Activated CD4-positive, alpha-beta T cell treated with anti-CD3 and anti-CD28 coated beads, Interleukin-2, Interleukin-6, amounts not matched to agents 100 ng/mL and 50 ng/mL, durations not matched to agents 16 hours and 8 hours (primary cell): ENCODE measurements at places on chromosomes 1 and 21.

- DNase-seq, result no peak
Observed at GRCh38 chr21:45294509-45295291, 7.0 kb upstream of the POFUT2 start.

- DNase-seq, result no peak
Observed at GRCh38 chr1:44236490-44237272, 23.4 kb downstream of the DMAP1 start.

- peak; percentile 75 for DNase-seq
Observed at GRCh38 chr1:18950401-18951026, 6.0 kb downstream of the IFFO2 start.

DNA sequence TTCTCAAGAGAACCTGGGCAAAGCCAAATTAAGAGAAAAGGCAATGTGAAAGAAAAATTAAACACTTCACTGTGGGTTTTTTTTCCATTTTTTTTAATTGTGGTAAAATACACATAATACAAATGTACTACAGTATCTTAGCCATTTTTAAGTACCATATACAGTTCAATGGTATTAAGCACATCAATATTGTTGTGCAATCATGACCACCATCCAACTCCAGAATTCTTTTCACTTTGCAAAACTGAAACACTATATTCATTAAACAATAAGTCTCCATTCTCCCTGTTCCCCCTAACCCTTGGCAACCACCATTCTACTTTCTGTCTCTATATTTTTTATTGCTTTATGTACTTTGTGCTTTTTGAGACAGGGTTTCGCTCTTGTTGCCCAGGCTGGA is 17.8 kb upstream of the OTUD7B start:
- no peak for DNase-seq

- DNase-seq, result no peak
Observed at GRCh38 chr1:20711285-20712214, 6.3 kb downstream of the KIF17 start.

DNA sequence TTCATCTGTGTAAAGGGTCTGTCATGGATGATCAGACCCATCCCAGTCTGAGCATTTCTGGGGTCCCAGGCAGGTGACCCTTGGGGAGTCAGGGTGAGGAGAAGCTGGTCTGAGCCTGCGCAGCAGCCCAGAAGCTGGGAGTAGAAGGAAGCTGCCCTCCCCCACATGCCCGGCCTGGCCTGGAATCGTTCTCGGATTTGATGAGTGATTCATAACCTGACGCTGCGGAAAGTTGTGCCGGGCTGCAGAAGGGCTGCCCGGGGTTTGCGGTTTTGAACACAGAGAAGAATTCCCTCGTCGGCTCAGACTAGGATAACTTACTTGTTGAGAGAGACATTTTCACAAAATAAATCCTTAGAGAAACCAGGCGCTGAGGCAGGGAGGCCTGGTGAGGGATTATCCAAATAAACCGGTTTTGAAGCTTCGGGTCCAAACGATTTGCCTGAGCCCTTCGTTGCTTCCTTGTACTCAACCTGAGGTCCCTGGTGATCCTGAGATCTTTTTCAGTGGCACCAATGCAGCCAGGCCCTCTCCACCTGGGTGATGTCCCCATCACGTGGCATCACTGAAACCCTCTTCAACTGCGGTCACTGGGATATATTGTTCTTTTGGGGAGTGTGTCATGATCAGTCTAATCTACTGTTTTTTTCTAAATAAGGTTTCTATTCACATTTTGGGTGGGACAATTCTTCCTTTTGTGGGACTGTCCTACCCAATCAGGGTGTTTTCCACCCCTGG is 29.2 kb downstream of the EPHB2 start:
- DNase-seq, result no peak

DNA sequence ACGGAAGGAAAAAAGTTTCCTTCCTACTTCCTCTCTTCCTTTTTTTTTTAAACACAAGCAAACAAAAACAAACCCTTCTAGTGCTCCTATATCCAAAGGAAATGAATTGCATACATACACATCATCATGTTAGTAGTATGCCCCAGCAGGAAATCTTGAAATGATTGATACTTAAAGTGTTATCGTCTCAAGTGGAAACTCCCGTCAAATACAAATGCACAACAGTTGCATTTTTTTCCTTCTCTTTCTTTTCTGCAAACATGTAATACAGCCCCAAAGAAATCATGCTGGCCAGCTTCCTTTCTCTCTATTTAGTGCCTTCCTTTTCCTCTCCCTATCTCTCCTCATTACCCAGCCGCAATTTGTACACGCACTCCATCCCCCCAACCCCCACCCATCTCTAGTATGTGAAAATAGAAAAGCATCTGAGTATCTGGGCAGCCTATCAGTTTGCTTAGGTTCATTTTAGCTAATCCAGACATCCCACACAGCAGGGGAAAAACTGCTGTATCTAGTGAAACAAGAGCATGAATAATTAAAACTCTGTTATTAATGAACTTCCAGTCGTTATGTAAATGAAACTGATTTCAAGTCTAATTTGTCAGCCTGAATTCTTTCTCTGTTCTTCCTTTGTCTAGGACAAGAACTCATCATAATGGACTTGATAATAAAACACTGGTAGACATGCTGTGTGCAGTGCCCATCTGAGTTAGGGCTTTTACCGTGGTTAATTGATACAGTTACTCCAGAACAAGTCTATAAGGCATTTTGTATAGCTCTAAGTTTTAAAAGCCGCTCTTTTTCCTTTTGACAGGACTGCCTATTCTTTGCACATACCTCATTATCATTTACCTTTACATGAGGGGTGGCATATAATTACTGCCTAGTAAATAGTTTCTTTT is 336.5 kb upstream of the ADGRL2 start:
- no peak for DNase-seq

DNA sequence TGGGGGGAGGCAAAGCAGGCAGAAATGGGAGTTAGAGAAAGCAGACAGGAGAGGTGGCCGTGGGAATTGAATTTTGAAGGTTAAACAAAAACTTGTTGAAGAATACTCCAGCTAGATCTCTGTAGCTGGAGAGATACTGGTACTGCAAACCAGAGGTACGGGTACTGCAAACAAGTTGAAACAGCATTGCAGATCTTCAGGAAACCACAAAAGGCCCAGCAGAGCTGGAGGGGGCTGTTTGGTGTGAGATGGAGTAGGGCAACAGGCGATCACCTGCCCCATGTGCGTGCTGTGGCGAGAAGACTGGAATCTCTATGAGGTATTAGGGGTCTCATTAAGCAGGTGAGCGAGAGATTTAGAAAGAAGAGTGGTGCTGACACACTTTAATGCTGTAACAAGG is 77.7 kb upstream of the RGS4 start:
- DNase-seq, result no peak

DNA sequence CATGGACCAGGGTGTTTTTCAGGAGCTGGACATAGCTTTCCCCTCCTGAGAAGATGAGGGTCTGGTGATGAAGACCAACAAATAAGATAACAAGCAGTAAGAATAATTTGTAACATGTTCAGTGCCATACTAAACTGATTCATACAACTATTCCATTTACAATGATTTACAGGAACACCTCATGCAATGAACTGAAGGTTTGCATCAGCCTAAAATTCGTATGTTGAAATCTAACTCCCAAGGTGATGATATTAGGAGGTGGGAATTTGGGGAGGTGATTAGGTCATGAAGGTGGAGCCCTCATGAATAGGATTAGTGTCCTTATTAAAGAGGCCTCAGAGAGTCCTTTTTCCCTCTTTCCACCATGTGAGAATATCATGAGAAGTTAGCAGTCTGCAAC is 15.9 kb upstream of the NIBAN1 start:
- no peak for DNase-seq

GRCh38 chr1:87250336-87250735 is 78.3 kb upstream of the LMO4 start:
- DNase-seq, result no peak

DNA sequence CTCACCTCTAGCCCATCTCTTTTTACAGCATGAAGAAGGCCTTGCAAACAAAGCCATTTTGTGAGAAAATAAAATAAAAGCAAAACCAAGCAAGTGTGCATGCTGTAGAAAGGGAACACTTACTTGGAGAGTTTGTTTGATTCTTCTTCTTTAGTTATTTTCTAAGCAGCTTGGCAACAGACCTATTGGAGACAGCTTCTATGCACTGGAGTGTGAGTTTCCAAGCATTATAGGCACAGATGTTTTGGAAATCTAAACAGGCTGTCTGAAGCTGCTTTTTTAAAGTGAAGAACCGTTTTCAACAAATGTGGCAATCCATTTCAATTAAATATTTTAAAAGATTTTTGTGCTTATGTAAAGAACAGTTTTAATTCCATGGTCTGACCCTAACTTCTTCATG is 76.6 kb downstream of the NGF start:
- DNase-seq, result no peak

DNA sequence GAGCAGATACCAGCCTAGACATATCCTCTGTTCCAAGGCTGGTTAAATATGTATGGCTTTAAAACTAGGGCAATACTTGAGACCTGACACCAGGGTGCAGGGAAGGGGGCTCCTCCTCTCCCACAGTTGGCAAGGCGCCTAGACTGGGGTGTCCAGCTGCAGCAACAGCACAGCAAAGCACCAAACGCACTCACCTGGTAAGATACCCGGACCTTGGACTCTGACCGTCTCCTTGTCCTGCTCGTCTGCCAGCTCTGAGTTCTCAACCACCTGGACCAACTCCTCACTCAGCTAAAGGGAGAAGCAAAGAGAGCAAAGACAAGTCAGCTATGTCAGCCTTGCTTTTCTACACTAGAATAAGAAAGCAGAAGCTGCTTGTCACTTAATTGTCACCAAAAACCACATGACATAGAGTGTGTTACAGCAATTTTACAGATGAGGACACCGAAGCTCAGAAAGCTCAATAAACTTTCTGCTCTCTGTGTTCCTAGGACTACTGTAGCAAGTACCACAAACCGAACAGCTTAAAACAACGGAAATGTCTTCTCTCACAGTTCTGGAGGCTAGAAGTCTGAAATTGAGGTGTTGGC is 4.4 kb downstream of the PACC1 start:
- no peak for DNase-seq

DNA sequence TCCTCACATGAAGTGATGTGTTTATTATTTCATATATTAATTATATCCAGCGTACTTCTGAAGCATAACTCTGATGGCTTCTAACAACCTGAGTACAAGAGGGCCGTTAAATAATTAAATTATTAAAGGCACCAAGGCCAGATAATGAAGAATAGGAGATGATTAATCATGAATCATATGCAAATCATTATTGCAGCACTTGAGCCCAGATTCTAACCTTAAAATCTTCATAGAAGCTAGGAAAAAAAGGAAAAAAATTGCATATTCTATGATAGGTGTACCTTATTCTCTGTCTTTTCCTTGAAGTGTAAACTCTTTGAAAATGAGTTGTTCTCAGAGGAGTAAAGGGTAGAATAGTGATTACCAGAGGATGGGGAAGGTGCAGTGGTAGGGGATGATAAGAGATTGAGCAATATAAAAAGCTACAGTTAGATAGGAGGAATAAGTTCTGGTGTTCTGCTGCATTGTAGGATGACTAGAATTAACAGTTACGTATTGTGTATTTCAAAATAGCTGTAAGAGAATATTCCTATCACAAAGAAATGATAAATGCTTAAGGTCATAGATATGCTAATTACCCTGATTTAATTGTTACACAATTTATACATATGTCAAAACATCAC is 51.1 kb downstream of the SWT1 start:
- DNase-seq, result no peak

DNA sequence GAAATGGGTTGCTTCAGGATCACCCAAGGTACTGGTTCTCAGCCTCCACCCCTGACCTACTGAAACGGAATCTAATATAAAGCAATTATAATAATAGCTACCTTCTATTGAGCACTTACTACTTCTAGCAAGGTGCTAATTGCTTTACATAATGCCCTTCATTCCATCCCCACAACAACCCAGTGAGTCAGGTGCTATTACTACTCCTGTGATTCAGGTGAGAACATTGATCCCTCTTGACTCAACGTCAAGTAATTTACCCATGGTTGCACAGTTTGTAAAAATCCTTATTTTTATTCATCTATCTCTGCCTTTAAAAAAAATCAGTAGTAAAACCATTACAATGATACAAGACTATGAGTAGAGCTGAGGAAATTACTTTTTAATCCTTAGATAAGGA is 85.2 kb downstream of the UCHL5 start:
- DNase-seq, result no peak

- no peak for DNase-seq
Observed at GRCh38 chr1:85224734-85225623, 24.2 kb upstream of the SYDE2 start.

DNA sequence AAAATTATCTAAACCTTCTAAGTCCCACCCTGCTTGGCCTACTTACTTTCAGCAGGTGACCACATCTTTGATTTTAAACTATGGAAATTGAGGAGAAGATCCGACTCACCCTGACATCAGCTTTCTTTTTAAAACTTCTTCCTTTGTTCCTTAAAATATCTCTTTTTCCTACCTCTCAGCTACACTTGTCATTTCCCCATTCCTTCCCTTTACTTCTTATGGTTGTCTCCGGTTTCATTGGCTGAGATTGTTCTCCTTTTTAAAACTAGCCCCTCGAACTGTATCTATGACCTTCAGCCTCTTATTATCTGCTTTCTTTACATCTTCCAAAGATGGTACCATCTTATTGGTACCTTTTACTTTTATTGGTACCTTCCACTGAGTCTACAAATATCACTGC is 87.8 kb upstream of the NRIP1 start:
- no peak for DNase-seq

DNA sequence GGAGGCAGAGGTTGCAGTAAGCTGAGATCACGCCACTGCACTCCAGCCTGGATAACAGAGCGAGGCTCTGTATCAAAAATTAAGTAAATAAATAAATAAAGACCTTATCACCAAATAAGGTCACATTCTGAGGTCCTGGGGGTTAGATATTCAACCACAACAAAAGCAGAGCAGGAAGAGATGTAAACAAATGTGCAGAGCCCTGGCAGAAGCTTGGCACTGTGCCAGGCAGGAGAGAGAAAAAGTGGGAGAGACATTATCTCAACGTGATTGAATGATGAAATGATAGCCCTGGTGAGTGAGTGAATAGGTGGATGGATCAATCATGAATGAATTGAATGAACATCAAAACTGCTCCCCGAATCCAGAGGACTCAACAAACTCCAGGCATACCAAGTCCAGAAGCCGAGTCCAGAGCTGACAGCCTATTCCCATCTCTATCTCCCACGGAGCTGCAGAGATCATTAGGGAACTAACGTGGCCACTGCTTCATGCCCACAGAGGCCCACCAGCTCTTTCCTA is 150.7 kb downstream of the TOMM20 start:
- DNase-seq, result no peak

DNA sequence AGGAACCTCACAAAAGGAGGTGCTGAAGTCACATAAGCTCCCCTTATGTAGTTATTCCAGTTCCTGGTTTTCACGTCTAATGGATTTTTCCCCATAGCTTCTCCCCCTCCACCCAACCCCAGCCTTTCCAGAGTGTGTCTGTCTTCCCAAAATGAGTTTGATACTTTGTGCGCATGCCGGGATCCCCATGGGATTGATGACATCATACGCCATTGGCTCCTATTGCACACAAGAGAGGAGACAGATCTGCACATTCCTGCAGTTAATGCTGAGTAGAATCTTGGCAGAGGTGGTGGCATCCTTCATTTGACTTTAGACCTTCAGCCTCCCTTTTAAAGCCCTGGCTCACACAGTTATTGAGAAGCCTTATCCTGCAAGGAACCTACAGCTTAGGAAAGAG is 71.4 kb downstream of the DDR2 start:
- no peak for DNase-seq
